ENCODE measurements at places on chromosomes 5 and 9.

DNA sequence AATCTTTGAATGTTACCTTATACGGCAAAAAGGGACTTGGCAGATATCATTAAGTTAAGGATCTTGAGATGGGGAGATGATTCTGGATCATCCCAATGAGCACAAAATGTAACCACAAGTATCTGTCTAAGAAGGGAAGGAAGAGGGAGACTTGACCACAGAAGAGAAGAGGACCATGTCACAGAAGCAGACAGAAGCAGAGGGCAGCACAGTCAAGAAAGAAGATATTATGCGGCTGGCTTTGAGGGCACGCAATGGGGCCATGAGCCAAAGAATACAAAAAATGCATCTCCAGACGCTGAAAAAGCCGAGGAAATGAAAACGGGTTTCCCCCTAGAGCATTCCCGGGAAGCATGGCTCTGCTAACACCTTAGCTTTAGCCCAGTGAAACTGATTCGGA, 225.3 kb downstream of the NR2F1-AS1 start:
- DNase-seq, result no peak

GRCh38 chr9:81993656-81994055, 5.1 kb downstream of the SPATA31D1 start:
- DNase-seq, result no peak

- no peak for DNase-seq
Measured at GRCh38 chr9:105331160-105331559, 86.7 kb downstream of the SLC44A1 start.

DNA sequence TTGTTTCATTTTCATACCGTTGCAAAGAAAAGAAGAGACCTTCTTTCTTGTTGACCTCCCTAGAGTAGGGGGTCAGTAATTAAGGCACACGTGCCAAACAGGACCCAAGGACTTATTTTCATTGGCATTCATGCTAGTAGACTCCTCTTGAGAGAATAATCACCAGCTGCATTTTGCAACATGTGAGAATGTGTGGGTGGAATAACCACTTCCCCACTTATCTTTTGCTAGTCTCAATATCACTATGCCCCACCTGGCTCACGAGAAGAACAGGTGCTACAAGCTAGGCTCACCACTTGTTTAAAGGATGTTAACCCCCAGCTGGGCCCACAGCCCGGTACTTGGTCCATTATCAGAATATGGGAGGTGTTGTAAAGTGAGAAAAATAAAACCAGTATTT, 460.7 kb upstream of the MEF2C start:
- DNase-seq, result no peak

GRCh38 chr9:88767504-88767790, 223.8 kb upstream of the S1PR3 start:
- no peak for DNase-seq

DNA sequence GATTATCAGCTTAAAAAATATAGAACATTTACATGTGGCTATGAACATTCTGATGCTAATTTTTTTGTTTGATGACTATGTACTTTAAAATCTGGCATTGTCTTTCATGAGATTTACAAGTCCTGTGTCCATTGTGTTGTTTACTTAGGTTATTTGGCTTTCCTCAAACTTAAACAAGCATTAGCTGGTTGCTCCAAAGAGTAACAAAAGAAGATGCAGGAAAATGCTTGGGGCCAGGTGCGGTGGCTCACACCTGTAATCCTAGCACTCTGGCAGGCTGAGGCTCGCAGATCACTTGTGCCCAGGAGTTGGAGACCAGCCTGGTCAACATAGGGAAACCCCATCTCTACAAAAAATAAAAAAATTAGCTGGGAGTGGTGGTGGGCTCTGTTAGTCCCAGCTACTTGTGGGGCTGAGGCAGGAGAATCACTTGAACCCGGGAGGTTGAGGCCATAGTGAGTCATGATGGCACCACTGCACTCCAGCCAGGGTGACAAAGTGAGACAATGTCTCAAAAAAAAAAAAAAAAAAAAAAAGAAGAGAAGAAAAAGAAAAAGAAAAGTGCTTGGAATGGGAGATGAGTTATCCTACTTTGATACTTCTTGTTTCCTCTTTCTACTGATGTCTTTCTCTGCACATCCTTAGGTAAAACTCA, 39.7 kb downstream of the PAM start:
- no peak for DNase-seq

DNA sequence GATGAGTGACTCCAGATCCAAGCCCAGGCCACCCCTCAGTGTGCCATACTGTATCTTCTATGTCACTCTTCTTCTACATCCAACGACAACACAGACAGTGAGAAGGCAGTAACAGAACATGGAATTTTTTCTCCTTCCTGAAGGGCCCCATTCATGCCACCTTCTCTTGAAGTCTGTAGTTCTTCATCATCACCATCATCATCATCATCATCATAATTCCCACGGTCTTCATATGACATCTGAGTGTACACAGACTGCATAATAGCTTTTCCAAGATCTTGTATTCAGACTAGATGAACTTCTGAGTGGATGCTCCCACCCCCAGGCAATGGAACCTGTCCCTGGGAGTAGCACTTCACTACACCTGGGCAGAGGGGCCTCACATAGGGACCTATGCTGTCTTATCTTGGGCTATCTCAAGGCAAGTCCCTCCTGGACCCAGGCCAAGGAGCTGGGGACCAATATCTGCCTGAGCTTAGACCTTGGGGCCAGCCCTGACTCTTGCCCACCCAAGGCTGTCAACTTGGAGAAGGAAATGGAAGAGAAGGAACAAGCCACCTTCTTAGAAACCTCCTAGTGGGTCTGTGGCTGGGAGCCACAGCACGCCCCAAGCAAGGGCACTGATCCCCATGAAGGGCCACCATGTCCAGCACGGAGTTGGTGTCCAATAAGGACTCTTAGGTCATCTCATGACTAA, 159.1 kb downstream of the FSTL4 start:
- DNase-seq, result no peak

GRCh38 chr5:164353155-164353554, 847.7 kb downstream of the MAT2B start:
- no peak for DNase-seq

GRCh38 chr5:160119905-160120266, 636 bp upstream of the PWWP2A start:
- DNase-seq, result no peak

Data from ELF-1 (cell line).